AG08396 (cell line): ENCODE measurements at places on chromosomes 3 and 15.

GRCh38 chr3:147215660-147216059 lies 190.7 kb downstream of the ZIC4 start:
- DNase-seq: no peak

GRCh38 chr3:48465531-48466378 lies 19.2 kb downstream of the ATRIP start:
- DNase-seq: peak; percentile 98

GRCh38 chr3:117666812-117667211 lies 957.2 kb downstream of the TUSC7 start:
- DNase-seq: no peak

- DNase-seq: no peak
Measured at GRCh38 chr15:39593656-39594445, 13.0 kb downstream of the THBS1 start.
